ENCODE measurements at places on chromosomes 3 and 15.

DNA sequence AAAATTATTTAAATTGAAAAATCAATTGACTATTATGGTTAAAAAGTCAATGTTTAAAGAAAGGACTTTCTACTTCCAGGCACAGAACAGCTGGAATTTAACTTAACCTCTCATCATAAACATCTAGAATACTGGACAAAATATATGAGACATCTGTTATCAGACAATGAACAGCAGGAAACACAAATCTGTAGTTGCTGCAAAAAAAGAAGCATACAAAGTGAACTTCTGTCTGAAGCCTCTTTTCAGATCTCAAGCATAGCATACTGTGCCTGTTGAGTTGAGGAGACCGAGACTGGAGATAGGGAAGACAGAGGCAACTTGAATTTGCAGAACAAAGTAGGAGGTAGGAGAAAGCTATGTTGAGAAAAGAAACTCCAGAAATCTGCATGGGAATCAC lies 140.0 kb upstream of the CBLB start:
- no peak for DNase-seq

DNA sequence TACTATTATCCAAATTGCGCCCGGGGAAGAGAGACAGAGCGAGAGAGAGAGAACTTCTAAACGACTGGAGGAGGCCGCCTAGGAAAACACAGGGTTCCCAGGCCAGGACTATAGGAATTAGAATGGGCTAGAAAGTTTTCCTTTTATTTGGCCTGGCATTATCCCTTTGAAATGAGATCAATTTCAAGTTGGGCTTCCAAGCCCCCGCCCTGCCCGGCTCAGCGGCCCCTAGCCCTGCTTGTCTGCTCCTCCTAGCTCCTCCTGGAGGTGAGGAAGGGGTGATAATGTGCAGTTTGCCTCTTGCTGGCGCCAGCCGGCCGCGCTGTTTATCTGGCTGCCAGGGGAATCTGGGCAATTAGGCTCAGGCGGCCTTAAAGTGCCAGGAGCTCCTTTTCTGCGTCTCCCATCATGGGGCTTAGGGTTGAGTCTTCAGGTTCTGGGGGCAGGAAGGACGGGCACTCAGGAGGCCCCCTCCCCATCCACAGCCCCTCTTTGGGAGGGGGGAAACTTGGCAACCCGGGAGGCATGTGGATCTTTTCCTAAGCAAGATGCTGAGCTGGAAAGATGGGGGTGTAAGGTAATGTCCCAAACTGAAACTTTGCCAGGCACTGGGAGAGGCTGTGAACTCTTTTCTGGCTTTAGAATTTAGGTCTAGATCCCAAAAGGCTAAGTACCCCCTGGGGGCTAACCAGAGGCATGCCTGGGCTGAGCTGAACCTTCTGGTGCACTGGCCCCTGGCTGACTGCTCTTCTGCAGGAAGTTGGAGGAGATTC lies 5.5 kb downstream of the SMAD6 start:
- DNase-seq: no peak

- no peak for DNase-seq
Measured at GRCh38 chr3:70156808-70157207, 155.6 kb downstream of the MDFIC2 start.

DNA sequence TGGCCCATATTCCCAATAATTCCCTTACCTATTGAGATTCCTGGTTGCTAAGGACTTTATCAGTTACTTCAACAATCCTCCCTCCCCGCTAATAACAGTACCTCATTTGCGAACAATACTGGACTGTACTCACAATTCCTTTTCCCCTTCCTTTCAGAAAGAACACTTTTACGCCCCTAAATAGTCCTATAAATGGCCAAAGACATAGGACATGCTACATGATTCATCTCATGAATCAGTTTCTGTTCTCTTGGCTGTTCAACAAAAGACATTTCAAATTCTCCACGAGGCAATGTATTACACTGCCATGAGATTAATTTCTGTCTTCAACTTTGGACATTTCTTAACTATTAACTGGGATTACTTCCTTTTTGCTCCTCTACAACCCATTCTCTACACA lies 264.4 kb downstream of the TIGIT start:
- DNase-seq: no peak

DNA sequence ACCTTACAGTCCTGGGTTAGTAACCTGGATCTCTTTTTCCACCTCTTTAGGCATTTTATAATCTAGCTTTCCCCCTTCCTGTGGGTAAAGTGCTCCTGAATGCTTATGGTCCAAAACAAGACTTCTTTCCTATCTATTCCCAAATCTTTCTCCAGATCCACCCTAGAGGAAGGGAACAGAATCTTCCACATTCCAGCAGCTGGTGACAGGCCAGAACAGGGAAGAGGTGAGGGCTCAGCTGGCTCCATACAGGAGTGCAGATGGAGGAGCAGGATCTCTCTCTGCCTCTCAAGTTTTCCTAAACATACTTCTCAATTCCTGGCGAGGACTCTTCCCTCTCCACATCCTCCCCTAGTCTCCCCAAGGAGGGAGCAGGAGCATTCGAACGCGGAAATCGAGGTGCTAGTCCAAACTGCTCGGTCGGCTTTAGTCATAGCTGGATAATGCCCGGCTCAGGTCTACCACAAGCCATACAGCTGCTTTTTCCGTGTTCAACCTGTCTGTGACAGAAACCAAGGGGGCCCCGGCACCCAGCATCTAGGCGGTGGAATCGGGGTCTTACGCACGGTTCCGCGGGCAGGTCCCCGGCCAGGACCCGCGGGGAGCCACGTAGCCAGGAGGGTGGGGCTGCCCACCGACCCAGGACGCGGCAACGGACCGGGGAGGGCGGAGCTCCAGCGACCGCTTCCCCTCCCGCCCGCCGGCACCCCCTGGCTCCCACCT lies 4.0 kb downstream of the RASSF1 start:
- no peak for DNase-seq

DNA sequence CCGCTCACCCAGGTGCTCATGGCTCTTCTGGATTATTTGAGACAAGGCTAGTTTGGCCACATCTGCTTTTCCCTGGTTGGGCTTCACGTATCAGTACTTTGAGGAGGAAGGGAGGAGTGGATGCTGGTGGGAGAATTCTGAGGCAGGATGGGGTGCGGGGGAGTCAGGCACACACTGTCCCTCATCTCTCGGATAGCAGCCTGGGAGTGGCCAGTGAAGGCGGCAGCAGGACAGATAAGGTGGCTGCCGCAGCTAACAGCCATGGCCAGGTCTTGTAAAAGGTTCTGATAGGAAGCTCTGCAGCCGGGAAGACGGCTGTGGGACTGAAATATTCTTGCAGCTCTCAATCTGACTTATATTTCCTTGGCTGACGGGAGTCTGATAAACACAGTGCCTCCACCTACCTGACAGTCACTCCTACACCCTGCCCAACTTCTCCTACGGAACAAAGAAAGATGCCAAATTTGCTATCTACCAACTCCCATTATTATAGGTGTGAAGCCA lies 87.3 kb downstream of the MESD start:
- DNase-seq: no peak

- no peak for DNase-seq
Measured at GRCh38 chr3:65479990-65480389, 558.7 kb downstream of the MAGI1 start.

DNA sequence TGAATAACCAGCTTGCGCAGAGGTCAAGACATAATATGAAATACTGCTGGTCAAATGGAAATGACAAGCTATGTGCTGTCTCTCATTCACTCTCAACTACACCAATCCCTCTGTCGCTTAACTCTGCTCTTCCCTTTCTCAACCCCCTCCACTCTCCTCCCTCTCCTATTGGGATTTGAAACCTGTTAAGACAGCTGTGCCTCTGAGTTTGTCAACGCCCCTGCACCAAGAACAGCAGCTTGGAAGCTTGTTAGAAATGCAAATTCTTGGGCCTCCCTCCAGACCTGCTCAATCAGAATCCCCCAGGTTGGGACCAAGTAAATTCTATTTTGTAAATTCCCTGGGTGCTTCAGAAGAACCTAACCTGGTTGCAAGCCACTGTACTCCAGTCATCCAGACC lies 149.7 kb upstream of the ATP2B2 start:
- DNase-seq: no peak

DNA sequence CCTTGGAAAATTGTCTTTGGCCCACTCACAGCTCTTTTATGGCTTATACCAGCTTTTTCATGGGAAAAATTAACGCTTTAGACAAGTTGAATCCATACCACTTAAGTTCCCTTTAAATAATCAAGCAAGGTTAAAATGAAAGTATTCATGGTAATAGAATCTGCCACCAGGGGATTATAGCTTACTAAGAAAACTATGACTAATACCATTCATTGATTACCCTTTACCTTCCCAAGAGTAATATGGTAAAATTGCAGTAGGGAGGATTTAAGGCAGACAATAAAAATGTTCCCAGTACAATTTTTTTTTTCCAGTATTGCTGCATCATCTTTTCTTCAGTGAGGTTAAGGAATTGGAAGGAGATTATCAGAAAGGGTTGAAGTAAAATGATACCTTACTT lies 641.1 kb upstream of the NAALADL2 start:
- DNase-seq: no peak

DNA sequence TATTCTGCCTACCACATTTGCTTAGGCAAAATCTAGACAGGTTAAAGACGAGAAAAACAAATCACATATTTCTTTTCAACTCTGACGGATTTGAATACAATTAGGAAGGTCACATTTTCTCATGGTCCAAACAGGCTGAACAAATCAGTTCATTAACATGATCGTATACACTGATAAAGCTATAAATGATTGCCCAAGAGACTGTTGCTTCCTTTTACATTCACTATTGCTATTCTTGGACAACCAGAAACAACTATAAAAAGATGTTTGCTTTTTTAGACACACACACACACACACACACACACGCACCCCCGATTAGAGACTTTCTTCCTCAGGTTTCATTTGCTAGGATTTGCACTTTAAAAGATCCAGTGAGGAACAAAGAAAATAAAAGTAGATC lies 122.3 kb upstream of the BHLHE40 start:
- DNase-seq: no peak

DNA sequence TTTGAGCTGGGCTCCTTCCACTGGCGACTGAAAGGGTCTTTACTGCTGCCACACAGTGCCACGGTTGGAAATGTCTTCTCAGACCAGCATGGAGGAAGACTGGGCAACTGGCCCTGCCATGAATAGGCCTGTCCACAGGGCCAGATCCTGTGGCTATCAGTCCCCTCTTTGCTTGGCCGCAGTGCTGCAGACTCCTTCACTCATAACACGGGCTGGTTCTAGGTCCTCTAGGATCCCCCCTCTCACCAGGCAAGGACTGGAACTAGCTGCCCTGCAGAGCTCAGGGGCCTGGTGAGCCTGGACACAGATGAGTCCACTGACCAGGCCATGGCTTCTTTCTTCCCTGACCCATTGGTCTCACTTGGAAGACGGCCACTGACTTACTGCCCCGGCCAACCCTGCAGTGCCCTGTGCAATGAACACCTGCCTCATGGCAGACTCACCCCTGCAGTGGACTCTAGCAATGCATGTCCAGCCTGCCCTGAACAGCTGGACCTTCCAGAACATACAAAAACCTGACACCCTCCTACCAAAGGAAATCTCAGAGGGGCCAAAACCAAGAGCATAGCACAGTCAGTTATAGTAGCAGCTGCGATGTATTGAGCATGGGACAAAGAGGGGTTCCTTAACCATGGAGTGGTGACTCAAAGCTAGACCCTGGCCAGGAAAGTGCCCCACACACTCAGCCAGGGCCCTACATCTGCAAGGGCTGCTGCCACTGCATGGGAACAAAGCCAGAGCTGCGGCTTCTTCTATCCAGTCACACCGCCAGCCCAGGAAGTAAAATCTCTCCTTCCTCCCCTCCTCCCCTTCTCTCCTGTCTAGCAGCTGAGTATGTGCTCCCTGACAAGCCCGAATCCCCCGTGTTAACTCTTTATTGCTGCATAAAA lies 72.1 kb upstream of the ITGA11 start:
- DNase-seq: no peak

DNA sequence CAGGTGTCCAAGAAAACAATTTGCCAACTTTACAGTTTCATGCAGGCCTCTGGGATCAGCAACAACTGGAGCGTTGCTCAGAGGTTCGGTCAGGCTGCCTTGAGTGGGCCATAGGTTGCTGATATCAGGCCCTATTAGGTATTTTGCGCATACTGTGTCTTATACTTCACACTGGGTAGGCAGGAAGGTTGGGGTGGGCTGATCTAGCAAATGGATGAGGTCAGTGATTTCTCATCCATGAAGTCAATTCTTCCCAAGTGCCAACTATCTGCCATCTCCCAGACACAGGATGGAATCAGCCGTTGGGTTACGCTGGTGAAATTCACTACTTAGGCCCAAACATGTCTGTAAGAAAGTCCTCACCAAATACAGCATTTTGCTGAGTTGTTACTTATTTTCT lies 77.6 kb downstream of the SLC7A14 start:
- DNase-seq: no peak

DNA sequence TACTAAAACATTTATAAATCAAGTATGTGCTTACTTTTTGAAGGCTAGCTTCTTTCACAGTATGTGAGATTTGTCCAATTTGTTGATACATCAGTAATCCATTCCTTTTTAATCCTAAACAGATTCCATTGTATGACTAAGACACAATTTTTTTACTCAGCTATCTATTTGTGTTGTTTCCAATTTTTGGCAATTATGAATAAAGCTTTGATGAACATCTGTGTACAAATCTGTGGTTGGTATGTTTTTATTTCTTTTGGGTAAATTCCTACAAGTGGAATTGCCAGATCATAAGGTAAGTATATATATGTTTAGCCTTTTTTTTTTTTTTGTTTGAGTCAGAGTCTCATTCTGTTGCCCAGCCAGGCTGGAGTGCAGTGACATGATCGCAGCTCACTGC lies 56.2 kb upstream of the VEPH1 start:
- no peak for DNase-seq

DNA sequence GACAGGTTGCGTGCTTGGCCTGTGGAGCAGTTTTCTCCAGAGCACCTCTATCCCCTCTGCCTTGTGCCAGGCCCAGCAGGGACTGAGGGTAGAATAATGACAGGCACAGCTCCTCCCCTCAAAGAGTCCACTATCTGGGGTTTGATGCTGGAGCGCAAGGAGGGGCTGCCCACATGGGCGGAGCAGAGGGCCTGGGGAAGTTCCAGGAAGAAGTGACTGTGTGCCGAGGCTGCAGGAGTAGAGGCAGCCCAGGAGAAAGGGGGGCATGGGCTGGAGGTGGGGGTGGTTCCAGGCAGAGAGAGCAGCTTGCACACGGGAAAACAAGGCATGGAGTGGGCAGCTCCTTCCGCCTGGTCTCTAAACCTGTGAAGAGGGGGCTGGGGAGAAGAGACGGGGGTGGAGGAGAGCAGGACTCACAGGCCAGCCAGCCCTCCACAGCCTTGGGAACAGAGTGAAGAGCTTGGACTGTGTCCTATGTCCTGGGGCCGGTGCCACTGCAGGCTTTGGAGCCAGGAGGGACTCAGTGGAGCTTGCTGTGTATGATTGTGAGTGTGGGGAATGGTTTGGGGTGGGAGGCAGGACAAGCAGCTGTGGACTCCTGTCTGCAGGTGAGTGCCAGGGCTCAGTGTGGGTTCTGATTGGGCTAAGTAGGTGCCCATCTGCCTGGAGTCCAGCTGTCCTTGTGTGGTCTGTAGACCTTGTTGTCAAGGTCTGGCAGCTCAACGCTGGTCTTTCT lies 48.1 kb downstream of the APBA2 start:
- DNase-seq: no peak
